Epithelial cell of proximal tubule (primary cell): ENCODE measurements at places on chromosomes 4 and X. TPM values are rescaled to one million over a fixed set of nuclear protein-coding genes. Genes with fewer than 3 reads are reported as not detected.

The ADGRL3 gene
- 0.12 and 0.14 TPM in 2 replicates for total RNA-seq

The MUC7 gene
- not detected in 2 replicates for total RNA-seq

The BMX gene
- total RNA-seq, result not detected in 2 replicates

The AVPR2 gene
- total RNA-seq, result 0.22 and 1.4 TPM in 2 replicates

The RHOXF1 gene
- total RNA-seq, result not detected in 2 replicates

The TMEM154 gene
- 11.8 and 21.9 TPM in 2 replicates for total RNA-seq

The DOK7 gene
- 0.51 and 0.81 TPM in 2 replicates for total RNA-seq

The REELD1 gene
- total RNA-seq, result not detected in 2 replicates

The SMIM10 gene
- 2.5 and 5.5 TPM in 2 replicates for total RNA-seq

The AKAP14 gene
- total RNA-seq, result not detected in 2 replicates

The CEP135 gene
- 5.7 and 7.8 TPM in 2 replicates for total RNA-seq

The TAF7L gene
- total RNA-seq, result 0.36 and 1.3 TPM in 2 replicates

The VCX3A gene
- total RNA-seq, result not detected in 2 replicates

The HERC5 gene
- 1.2 and 2.0 TPM in 2 replicates for total RNA-seq

The SOD3 gene
- 0.43 and 0.63 TPM in 2 replicates for total RNA-seq

The PNMA5 gene
- not detected in 2 replicates for total RNA-seq

The PQBP1 gene
- total RNA-seq, result 84.6 and 86.0 TPM in 2 replicates

The RBM46 gene
- 0.40 and 0.43 TPM in 2 replicates for total RNA-seq

The CT47B1 gene
- total RNA-seq, result not detected in 2 replicates

The RXFP1 gene
- not detected in 2 replicates for total RNA-seq

The PCDH19 gene
- total RNA-seq, result 0.22 and 0.52 TPM in 2 replicates

The ABLIM2 gene
- total RNA-seq, result 1.0 TPM in 1 of 2 replicates, not detected in the other

The PF4V1 gene
- total RNA-seq, result not detected in 2 replicates

The NXF3 gene
- total RNA-seq, result not detected in 2 replicates

The SPANXN4 gene
- not detected in 2 replicates for total RNA-seq

The PPP1R3F gene
- 0.87 and 2.3 TPM in 2 replicates for total RNA-seq

The FAT4 gene
- total RNA-seq, result 0.58 and 1.4 TPM in 2 replicates

The GABRA4 gene
- not detected in 2 replicates for total RNA-seq

The SLBP gene
- total RNA-seq, result 114 and 157 TPM in 2 replicates

The CACNA1F gene
- total RNA-seq, result 0.12 TPM in 1 of 2 replicates, not detected in the other

The GAGE12F gene
- not detected in 2 replicates for total RNA-seq

The SMIM43 gene
- total RNA-seq, result 0.07 TPM in 1 of 2 replicates, not detected in the other

The ADAM29 gene
- total RNA-seq, result not detected in 2 replicates

The PLAC8 gene
- total RNA-seq, result 1.7 and 8.4 TPM in 2 replicates

The GABRQ gene
- 0.06 and 0.22 TPM in 2 replicates for total RNA-seq

The HPSE gene
- total RNA-seq, result 0.69 and 3.8 TPM in 2 replicates

The CT45A2 gene
- not detected in 2 replicates for total RNA-seq

The HTN1 gene
- not detected in 2 replicates for total RNA-seq

The EGFL6 gene
- not detected in 2 replicates for total RNA-seq

The NMU gene
- 8.2 and 22.5 TPM in 2 replicates for total RNA-seq

The PTPN13 gene
- total RNA-seq, result 16.3 and 19.8 TPM in 2 replicates

The SPACA5B gene
- not detected in 2 replicates for total RNA-seq
